ENCODE measurements at places on chromosomes 6 and 20.

GRCh38 chr6:16762550-16763477 lies 1.6 kb upstream of the ATXN1 start:
- peak; percentile 55 for DNase-seq

DNA sequence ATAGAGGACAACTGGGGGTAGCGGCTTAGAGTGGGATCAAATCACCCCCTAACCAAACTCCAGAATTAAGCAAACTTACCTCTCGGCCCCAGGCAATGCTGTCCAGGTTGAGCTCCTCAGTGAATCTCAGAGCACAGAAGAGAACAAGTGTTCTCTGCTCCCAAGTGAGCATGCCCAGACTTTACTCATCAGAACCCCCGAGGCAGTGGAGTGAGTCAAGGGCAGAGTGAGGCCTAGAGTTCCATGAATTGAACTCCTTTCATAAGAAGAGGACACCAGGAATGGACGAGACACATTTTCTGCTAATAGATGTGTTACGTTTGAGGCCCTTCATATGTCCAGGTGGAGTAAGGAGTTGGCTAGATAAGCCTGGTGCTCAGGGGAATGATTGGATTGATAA lies 134.0 kb upstream of the DTNBP1 start:
- DNase-seq, result no peak

- no peak for DNase-seq
These were observed 126.1 kb upstream of the RPS6KA2 start for GRCh38 chr6:166752928-166753721.

DNA sequence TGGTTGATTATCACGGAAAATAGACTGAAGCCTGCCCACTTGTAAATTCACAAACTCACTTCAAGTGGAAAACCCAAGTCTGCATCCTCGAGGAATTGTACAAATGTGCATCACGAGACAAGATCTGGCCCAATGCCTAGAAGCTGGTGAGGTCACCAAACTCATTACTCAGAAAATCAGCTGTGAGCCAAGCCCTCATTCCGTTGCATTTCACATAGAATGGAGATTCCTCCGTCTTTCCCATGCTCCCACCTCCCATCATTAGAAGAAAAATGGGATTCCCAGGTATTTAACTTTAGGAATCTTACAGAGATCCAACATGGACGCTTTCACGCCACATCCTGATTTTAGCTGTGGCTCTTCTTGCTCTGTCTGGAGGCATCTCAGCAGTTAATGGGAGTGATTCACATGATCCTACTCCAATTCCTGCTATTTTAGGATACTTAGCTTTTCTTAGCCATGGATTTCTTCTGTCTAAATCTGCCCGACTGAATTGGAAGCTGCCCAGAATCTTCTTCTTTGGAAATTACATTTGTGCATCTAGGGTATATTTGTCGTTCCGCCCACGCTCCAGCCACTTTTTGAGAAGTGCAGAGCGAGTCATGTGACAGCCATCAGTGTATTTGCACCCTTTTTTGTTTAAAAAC lies 68.7 kb upstream of the STMND1 start:
- DNase-seq, result no peak

DNA sequence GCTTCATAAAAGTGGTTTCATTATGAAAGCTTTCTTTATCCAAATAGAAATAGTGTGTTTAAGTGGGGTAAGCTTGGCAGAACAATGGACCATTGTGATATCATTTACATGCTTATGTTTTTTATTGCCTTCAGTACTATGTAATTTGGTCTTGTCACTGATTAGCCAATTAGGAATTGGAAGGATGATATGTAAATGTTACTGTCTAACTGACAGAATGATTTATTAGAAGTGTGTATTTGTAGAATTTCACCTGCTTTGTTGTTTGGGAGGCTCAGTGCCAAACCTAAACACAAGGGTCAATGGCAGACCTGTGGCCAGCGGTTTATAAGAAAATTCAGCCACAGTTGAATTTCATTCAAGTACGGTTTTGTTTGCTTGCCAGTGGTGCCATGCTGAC lies 39.0 kb downstream of the AIG1 start:
- no peak for DNase-seq

DNA sequence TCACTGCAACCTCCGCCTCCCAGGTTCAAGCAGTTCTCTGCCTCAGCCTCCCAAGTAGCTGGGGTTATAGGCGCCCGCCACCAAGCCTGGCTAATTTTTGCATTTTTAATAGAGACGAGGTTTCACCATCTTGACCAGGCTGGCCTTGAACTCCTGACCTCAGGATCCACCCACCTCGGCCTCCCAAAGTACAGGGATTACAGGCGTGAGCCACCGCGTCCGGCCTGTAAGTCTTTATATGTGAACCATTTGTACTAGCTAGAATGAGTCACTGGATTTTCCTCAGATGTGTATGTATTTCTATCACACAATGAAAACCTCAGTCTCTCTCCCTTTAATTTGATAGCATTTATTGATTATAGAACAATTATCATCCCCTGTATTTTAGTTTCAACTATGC lies 34.0 kb downstream of the ITCH start:
- no peak for DNase-seq

DNA sequence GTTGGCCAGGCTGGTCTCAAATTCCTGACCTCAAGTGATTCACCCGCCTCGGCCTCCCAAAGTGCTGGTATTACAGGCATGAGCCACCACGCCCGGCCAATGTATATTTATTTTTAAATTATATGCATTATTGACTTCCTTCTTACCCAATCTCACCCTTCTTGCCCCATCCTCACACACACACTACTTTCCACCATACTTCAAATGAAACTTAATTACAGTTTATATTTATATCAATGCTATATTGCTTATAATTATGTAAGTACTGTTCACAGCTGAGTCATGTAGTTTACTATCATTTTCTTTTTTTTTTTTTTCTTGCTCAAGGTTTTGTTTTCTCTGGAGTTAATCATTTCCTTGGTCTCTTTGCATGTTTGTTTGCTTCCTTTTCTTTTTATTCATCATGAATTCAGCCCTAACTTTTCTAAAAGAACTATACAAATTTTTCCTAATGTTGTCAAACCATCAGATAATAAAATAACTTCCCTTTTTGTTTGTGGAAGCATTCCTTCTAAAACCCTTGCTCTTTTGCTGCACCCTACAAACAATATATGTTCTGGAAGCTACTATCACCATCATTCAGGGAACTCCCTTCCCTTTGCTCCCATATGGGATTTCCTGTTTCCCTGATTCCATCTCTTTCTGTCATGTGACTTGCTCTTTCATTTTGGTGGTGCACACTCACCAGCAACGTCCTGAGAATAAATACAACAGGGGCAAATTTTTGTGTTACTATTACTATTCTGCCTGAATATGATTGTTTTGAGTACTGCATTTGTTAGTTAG lies 201.7 kb upstream of the SASH1 start:
- no peak for DNase-seq

- DNase-seq, result no peak
These were observed 108.1 kb downstream of the BCKDHB start for GRCh38 chr6:80214436-80215022.

DNA sequence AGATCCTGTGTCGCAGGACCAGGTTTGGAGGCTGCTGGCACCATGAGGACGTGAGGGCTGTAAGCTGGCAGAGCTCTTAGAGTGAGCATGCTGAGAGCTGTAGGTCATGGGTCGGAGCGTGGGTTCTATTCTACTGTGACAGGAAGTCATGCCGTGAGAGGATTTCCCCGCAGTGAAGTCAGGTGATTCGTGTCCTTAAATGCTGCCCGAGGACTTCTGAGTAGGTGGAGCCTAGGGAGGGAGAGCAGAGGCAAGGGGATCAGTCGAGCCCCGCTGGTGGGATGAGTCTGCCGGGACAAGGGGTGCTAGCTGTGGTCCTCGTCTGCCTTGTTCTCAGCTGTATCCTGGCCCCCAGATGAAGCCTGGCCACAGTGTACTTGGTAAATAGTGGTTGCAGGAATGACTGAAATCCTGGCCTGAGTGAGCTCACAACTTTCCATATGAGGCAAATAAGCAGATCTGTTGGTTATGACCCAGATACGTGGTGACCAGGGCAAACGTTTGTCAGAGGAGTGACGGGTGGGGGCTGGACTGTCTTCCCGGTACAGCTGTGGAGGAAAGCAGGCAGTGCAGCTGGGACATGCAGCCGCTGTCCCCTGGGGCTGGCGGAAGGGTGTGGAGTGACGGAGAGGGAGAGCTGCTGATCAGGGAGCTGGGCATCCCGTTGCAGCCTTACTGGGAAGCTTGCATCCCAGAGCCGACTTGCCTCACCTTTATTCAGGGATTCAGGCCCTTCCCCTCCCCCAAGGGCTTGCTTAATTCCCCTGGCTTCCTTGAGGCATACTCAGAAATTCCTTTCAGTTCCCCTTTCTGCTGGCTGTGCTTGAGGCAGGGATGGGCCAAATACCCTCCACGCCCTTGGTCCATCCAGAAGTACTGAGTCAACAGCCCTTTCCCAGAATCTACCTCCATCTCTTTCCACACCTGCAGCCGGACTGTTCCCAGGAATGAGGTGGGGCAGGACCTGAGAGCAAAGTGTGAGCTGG lies 250.9 kb upstream of the RREB1 start:
- peak; percentile 68 for DNase-seq

DNA sequence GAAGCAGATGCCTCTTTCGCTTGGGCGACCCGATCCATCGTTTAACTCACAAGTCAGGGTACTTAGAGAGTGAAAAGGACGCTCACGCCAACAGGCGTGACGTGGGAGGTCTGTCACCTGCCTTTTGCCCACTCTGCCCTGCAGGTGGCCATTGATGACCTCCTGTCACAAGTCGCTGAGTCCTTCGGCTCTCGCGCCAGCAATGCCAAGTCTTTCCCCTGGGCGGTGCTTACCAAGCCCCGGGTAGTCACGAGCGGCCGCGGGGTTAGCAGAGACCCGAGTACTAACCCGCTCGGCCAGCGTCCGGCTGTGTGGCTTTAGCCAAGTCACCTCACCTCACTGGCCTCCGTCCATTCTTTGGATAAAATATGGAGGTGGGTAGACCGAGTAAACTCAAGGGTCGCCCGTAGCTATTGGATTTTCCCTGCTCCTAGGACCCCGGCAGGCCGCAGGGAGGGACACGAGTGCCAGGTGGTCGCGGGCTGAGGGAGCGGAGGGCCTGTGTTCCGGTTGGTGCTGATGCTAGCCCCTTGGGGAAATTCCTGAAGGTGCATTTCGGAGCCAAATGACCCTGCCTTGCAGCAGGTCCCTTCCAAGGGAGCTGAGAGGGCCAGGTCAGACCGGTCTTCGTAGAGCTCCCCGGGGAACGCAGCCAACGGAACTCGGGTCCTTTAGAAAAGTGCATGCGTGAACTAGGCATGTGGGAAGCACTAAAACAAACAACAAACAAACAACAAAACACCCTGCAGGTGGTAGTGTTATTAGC lies 668 bp downstream of the PKIB start:
- DNase-seq, result no peak

- DNase-seq, result no peak
These were observed 8.4 kb upstream of the TGM2 start for GRCh38 chr20:38173237-38174156.

DNA sequence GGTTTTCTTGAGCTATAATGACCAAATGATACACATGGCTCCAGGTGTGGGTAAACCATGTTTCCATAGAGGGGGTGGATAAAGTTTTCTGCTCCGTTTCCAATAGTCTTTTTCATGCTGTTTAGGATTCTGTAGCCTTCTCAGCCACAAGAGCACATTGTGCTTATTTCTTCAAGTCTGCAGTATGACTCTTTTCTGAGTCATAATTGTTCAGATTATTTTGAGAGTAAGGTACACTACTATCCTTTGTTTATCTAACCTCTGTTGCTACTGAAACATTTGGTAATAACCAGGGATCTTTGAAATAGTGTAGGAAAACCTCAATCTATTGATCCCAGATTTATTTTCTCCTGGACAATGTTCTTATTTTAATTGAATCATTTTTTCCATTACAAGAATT lies 247.9 kb upstream of the BMP2 start:
- DNase-seq, result no peak
